Lower leg skin (tissue), 4 donors: ENCODE measurements at places on chromosomes 6 and 20. TPM values are rescaled to one million over a fixed set of nuclear protein-coding genes. Genes with fewer than 3 reads are reported as not detected.

- DNase-seq, result no peak
Observed at GRCh38 chr6:154621686-154622085, 111.2 kb upstream of the CNKSR3 start.

DNA sequence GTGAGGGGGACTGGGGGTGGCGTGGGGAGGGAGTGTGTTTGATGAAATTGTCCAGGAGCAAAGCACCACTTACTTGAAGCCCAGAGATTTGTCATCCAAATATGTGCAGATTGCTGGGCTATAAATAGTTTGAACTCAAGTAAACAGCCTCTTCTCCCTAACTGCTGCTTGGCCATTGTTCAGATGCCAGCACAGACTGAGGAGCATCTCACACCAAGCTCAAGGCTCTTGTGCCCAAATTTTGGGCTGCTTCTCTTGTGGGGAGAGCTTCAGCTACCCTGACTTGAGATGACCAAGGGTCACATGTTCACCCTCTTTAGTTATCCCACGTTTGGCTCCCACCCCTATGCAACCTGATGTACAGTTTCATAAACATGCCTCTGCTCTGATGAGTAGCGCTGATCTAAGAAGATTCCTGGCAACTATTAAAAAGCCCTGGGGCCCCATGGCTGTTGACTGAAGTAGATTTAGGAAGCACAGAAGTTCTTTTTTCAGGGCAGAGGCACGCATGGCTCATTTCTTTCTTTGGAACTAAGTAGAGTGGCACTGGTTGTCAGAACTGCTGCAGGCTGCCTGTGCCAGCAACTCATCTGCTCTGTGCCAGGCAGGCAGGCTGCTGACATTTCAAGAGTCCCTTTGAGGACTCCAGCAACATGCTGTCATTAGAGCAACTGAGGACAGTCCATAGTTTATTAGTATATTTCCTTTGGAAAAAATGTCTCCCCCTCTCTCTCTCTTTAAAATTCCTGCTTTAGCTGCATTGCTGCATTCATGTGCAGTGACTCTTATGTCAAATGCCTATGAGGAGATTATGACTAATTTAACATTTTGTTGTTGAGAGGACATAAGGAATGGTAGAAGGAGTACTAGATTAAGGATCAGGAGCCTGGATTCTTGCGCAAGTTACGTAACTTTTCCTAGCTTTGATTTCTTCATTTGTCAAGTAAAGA lies 9.6 kb upstream of the PKIG start:
- DNase-seq, result peak; percentile 82

GRCh38 chr6:107198631-107199416 lies 83.5 kb upstream of the BEND3 start:
- DNase-seq, result no peak

DNA sequence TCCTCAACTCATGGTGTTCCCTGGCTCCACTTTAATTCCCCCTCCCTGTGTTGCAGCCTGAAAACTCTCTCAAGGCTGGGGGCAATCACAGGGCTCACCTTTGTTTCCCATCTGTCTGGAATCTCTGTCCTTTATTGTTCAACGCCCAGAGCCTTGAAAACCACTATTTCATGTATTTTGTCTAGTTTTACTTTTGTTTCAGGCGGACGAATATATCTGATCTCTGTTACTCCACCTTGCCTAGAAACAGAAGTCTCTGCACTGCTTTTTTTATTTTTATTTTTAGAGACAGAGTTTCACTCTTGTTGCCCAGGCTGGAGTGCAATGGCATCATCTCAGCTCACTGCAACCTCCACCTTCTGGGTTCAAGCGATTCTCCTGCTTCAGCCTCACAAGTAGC lies 27.6 kb downstream of the PLAGL2 start:
- DNase-seq, result no peak

DNA sequence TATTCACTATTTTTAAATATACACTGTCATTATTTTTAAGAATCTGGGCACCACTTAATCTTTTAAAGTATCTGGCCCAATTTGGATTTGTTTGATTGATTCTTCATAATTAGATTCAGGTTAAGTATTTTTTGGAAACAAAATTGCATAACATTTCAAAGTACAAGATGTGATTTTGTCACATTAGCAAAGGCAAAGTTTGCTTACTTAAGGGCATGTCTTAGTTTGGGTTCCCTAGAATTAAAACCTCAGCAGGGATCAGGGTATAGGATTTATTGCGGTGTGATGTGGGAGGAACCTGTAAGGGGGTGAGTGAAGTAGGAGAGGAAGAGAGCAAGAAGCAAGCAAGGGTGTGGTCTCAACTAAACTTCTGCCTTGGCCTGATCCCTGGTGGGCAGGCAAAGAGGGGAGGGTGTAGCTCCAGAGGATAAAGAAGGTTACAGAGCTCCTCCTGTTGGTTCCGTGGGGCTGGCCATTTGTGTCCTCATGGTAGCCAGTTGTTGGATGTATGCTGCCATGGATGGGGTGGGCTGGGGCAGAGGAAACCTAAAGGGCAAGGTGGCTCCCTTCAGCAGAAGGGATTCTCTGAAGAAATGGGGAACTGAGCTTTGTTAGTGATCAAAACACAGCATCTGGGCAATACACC lies 668.7 kb upstream of the SLC35B3 start:
- DNase-seq, result no peak

The LZTS3 gene
- total RNA-seq, result 9.7 TPM

The GNRH2 gene
- not detected for total RNA-seq

The CASP8AP2 gene
- 8.4 TPM for total RNA-seq

The NFATC2 gene
- 4.5 TPM for total RNA-seq

The FAM217A gene
- not detected for total RNA-seq
